NK-92 treated with Interleukin-12 subunit alpha and Interleukin-12 subunit beta, amount 100 ng/mL, for 24 hours (cell line): ENCODE measurements at places on chromosomes 5 and 9.
A peak's percentile ranks its signal among the peaks of the same experiment; 100 is the strongest.

- no peak for DNase-seq
Observed at GRCh38 chr5:91166059-91166807, 216.9 kb downstream of the ARRDC3 start.

GRCh38 chr9:120383999-120384924 is 195.7 kb downstream of the CDK5RAP2 start:
- DNase-seq = no peak

DNA sequence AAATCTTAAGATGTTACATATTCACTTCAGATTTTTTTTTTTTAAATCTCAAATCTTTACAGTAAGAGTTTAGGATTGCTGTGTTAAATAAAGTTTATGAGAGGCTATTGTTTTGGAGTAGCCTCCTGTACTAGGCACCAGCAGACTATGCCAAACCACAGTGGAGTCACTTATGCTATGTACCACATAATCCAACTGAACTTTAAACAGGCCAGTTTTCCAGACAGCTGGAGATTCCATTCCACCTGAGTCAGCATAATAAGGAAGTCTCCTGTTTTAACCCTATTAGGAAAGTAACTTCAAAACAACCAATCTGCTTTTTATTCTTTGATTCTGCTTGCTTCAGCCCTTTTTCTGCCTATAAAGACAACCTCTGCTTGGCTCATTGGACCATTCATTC is 205.2 kb downstream of the CSNK1G3 start:
- DNase-seq = no peak

DNA sequence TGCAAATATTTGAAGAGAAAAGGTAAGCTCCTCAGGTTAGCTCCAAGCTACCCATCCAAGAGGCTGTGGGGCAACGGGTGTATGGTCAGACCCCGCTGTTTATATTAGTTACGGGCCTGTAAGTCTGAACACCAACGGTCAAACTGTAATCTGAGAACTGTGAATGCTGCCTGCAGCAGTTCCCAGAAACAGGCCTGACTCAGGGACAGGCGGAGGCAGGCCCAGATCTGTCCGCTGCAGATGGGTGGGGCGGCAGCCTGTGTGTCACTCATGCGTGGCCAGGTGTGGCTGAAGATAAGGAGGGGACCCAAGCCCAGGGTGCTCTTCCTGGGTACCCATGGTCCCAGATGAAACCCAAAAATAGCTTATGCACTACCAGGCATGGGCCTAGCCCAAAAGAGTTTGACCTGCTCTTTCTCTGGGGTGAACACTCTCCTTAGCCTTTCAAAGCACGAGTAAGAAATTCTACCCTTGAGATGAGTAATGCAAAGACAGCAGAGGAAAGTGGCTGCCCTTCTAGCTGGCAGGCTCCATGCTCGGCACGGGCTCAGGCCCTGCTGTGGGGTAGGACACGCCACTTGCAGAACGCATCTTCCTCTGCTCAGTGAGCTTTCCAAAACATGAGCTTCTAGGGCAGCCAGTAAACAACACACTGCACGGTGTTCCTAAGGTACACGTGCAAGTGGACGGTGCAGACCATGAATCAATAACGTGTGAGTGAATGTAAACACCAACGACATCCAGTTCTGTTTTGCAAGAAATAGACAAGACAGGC is 9.1 kb downstream of the UBAC1 start:
- no peak for DNase-seq

GRCh38 chr5:14071433-14071832 is 71.7 kb upstream of the TRIO start:
- DNase-seq = no peak

DNA sequence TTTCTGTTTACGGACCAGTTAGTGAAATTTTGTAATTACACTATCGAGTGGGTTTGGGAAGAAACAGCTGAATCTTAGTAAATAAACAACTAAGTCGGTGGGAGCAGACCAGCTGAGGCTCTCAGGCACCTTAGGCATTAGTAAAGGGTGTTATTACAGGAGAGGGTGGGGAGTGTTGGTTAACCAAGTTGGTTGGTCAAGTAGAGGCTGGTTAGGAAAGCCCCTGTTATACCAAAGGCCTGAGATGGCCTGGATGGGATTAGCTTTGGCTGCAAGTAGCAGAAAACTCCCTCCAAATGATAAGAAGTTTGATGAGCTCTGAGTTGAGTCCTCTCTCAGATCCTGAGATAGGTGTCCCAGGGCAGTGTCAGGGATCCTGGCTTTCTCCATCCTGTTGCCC is 81.3 kb downstream of the PPARGC1B start:
- DNase-seq = no peak

- peak; percentile 53 for DNase-seq
Observed at GRCh38 chr9:130680836-130681768, 12.5 kb upstream of the EXOSC2 start.
